ENCODE measurements at places on chromosomes 2 and 18. TPM values are rescaled to one million over a fixed set of nuclear protein-coding genes. Genes with fewer than 3 reads are reported as not detected.

DNA sequence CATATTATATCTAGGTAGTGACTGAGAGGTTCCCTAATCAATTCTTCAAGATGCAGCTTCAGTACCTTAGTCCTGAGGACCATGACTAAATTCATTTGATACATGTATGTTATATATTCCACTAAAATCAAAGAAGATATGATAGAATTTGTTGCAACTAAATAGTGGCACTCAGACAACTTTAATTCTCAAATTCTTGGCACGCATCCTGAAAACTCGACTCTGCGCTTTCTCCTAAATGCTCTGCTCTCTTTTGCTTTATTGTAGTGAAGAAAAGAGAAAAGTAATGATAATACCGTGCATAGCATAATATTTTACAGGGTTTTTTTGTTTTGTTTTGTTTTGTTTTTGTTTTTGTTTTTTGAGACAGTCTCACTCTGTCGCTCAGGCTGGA lies 475.3 kb downstream of the ARHGAP15 start:
- no peak for DNase-seq

DNA sequence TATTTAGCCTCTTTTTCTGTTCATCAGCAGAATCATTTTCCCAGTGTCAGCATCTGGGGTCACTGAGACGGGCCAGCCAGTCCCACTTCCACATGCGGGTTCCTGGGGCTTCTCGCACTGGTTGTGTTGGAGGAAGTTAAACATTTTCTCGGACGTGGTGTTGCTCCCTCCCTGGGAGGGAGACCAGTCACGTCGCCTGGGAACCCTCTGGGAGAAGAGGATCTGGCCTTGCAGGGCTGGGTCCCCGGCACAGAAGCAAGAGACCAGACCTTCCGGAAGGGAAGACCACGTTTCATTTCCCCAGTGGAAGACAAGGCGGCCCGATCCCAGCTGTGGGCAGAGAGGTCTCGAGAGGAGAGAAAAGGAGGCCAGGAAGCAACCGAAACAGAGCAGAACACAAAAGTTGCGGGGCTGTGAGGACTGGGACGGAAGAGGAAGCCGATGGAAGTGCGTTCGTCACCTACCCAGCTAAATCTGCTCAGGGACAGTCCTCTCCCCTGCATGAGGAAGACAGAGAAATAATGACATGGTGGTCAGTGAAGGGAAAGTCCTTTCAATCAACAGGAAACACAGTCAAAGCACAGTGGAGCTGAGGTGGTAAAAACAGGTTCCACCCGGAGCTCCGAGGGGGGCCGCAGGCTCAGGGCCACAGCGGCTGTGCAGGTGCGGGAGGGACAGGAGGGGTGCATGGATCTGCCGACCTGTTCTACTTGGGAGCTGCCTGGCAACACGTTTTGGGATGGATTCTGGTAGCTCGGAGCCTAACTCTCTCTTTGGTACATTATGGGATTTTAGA lies 144.4 kb downstream of the MBP start:
- DNase-seq = no peak

Gene TYW5
- total RNA-seq = 10.0 TPM

GRCh38 chr2:207825045-207825954 lies 55.6 kb upstream of the FZD5 start:
- no peak for DNase-seq

- DNase-seq = no peak
Measured at GRCh38 chr18:6399776-6400175, 14.9 kb downstream of the L3MBTL4 start.

Gene C2orf81
- total RNA-seq = 2.7 TPM

GRCh38 chr2:216113572-216113971 lies 4.4 kb downstream of the XRCC5 start:
- DNase-seq = no peak

Gene OSR1
- total RNA-seq = not detected

Gene CFAP221
- total RNA-seq = not detected

- DNase-seq = no peak
Measured at GRCh38 chr2:227025510-227025909, 138.5 kb downstream of the COL4A4 start.

Gene SGPP2
- 6.5 TPM for total RNA-seq

Data from CD8-positive, alpha-beta memory T cell (primary cell).